Hepatocyte (in vitro differentiated cells): ENCODE measurements at places on chromosomes 16 and 17.

GRCh38 chr17:82564241-82564640, 44.7 kb downstream of the FOXK2 start:
- H3K4me3 ChIP-seq = no peak overlapping the region
- DNase-seq = no peak
- peaks cover 34% of the 10 kb centered on the region for H3K4me1 ChIP-seq
- H3K27me3 ChIP-seq = no peaks in the 10 kb centered on the region
- no peaks in the 10 kb centered on the region for H3K36me3 ChIP-seq

DNA sequence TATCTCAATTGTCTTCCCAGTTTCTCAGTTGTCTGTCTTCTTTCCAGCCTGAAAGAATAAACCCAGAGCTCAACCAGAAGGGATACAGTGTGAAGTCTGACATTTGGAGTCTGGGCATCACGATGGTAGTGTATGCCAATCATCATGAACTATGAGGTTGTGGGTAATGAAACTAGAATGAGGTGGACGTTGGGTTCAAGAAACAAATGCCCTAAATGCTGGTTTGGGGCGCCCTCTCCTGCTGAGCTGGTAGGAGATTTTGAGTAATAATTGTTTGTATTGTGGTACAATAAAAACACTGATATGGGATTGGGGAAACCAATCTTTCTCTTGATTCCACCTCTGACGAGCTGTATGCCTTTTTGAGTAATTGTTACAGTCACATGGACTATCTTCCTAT, 110.4 kb downstream of the MAP2K6 start:
- H3K4me1 ChIP-seq = no peaks in the 10 kb centered on the region
- no peak for DNase-seq
- no peaks in the 10 kb centered on the region for H3K36me3 ChIP-seq
- H3K4me3 ChIP-seq = no peak overlapping the region
- no peaks in the 10 kb centered on the region for H3K27me3 ChIP-seq

DNA sequence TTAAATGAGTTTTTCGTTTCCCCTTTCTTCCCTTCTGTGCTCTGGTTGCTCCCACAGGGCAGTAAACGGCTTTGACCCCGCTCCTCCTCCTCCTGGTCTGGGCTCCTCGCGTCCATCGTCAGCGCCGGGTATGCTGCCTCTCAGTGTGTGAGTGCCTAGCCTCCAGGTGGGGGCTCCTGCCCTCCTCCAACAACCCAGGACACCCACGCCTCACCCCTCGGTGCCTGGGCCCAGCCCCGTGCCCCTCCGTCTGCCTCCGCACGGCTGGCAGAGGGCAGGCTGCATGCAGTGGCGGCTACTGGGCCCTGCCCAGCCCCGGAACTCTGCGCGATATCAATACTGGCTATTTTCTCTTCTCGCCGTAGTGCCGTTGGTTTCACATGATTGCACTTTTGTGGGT, 31.2 kb downstream of the NDEL1 start:
- H3K27me3 ChIP-seq = no peaks in the 10 kb centered on the region
- no peak overlapping the region for H3K27ac ChIP-seq
- peaks cover 15% of the 10 kb centered on the region for H3K4me1 ChIP-seq
- H3K36me3 ChIP-seq = no peaks in the 10 kb centered on the region
- no peak for DNase-seq
- H3K4me3 ChIP-seq = no peak overlapping the region

- no peaks in the 10 kb centered on the region for H3K27me3 ChIP-seq
- no peaks in the 10 kb centered on the region for H3K4me1 ChIP-seq
- H3K4me3 ChIP-seq = no peak overlapping the region
These were observed 310.5 kb upstream of the GOT2 start for GRCh38 chr16:59044616-59045015.

DNA sequence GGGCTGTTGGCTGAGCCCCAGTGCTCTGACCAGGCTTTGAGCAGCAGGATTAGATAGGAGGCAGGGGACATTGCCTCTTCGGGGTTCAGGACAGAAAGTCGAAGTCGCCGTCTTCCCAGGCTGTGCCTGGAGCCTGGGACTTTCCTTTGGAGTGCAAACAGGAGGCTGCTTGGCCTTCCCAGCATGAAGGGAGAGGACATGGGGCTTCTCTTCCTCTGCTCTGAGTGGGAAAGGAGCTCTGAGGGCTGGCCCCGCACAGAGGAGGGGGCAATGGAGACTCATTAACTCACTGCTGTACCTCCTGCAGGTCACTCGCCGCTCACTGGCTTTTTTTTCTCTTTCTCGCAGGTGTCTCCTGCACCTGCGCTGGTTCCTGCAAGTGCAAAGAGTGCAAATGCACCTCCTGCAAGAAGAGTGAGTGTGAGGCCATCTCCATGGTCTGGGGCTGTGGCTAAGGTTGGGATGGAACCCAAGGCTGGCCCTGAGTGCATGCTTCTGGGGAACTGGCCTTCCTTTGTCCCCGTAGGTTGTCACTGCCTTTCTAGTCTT, 642 bp downstream of the MT1F start:
- no peak overlapping the region for H3K27ac ChIP-seq
- peaks cover 58% of the 10 kb centered on the region for H3K27me3 ChIP-seq
- no peak for DNase-seq
- H3K36me3 ChIP-seq = no peaks in the 10 kb centered on the region
- no peaks in the 10 kb centered on the region for H3K4me1 ChIP-seq

DNA sequence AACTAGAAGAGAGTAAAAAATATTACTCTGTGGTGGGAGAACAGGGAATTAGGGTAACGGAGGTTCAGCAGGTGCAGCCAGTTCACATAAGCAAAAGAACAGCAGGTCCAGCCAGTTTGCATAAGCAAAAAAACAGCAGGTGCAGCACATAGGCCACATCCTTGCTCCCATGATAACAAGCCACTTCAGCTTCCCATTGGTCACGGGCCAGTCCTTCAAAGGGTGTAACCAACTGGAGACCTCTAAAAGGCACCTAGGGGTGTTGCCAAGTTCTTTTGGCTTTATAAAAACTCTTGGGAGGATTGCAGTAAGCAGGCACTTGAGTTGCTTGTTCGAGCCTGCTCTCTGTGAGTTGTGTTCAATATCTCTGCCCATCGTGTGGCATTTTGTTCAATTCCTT, 488.1 kb downstream of the XYLT1 start:
- no peaks in the 10 kb centered on the region for H3K4me1 ChIP-seq
- no peaks in the 10 kb centered on the region for H3K36me3 ChIP-seq
- no peak overlapping the region for H3K4me3 ChIP-seq
- H3K27ac ChIP-seq = no peak overlapping the region

- H3K4me1 ChIP-seq = peaks cover 35% of the 10 kb centered on the region
- no peak for DNase-seq
- H3K4me3 ChIP-seq = no peak overlapping the region
- H3K27me3 ChIP-seq = no peaks in the 10 kb centered on the region
- H3K27ac ChIP-seq = no peak overlapping the region
- no peaks in the 10 kb centered on the region for H3K36me3 ChIP-seq
These were observed 88.2 kb downstream of the XYLT1 start for GRCh38 chr16:17382514-17382913.

DNA sequence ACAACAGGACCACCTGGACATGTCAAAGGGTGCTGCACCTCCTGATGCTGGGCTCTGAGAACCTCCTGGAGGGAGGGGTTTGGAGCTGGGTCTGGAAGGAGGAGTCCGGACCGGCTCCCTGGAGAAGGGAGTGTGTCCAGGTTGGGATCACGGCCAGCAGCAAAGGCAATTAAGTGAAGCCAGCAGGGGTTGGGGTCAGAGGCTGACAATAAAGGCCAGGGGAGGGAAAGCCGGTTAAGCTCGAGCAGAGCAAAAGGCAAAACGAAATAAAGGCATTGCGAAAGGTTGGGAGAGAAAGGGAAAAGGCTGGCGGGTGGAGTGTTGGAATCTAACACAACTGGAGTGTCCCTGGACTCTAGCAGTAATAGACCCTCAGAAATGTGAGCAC, 992 bp upstream of the CACNG4 start:
- H3K4me1 ChIP-seq = peaks cover 2% of the 10 kb centered on the region
- H3K36me3 ChIP-seq = no peaks in the 10 kb centered on the region
- peaks cover 45% of the 10 kb centered on the region for H3K27me3 ChIP-seq
- no peak overlapping the region for H3K4me3 ChIP-seq
- no peak overlapping the region for H3K27ac ChIP-seq
- no peak for DNase-seq

DNA sequence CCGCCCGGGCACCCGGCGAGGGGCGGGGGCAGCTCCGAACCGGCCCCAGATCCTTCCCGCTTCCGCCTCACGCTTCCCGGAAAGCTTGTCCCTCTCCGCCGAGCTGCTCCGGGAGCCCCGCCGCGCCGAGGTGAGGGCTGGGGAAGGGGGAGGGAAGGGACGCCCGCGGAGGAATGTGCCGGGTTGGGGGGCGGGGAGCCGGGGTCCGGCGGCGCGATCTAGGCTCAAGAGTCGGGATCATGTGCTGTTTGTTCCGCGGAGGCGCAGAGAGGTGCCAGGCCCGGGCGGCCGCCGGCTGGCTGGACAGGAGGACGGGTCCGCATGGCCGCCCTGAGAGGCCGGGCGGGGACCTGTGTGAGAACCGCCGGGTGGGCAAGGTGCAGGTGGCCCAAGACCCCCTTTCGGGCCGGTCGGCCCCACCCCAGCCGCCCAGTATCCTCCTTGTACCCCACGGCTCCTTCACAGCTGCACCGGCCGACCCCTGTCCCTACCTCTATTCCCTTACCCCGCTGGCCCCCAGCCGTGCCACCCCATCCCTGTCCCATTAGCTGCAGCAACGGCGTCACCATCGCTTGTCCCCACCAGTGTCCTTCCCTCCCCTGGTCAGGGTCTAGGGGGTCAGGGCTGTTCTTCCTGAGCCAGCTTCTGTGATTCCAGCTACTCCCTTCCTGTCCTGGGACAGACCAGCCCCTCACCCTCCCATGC, 429 bp downstream of the KIF1C start:
- no peak for DNase-seq
- peak overlapping the region; percentile 87 for H3K27ac ChIP-seq
- H3K36me3 ChIP-seq = no peaks in the 10 kb centered on the region
- H3K4me1 ChIP-seq = peaks cover 18% of the 10 kb centered on the region
- H3K27me3 ChIP-seq = no peaks in the 10 kb centered on the region
- peak overlapping the region; percentile 98 for H3K4me3 ChIP-seq

DNA sequence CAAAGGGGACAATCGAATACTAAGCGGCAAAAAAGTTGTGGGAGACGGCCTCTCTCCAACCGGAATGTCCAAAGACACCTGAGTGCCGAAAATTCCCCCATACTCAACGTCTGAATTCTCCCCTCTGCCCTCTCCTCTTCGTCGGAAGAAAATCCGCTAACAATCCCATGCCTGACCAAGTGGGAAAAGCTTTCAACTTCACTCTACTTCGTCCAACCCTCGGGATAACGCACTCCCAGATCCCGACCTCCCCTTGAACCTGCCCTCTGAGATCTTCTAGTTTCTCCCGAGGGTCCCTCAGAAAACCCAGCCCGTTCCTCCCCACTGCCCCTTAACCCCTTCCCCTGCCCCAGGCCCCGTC, 961 bp downstream of the AMFR start:
- no peak for DNase-seq
- peaks cover 18% of the 10 kb centered on the region for H3K4me1 ChIP-seq
- no peaks in the 10 kb centered on the region for H3K27me3 ChIP-seq
- H3K4me3 ChIP-seq = peak overlapping the region; percentile 97

- H3K36me3 ChIP-seq = no peaks in the 10 kb centered on the region
- no peak overlapping the region for H3K4me3 ChIP-seq
- H3K27ac ChIP-seq = no peak overlapping the region
- H3K4me1 ChIP-seq = peaks cover 17% of the 10 kb centered on the region
- H3K27me3 ChIP-seq = no peaks in the 10 kb centered on the region
These were observed 3.3 kb downstream of the CD2BP2 start for GRCh38 chr16:30351586-30352419.

- peaks cover 3% of the 10 kb centered on the region for H3K27me3 ChIP-seq
- no peak overlapping the region for H3K27ac ChIP-seq
- DNase-seq = no peak
- no peaks in the 10 kb centered on the region for H3K4me1 ChIP-seq
- no peak overlapping the region for H3K4me3 ChIP-seq
- H3K36me3 ChIP-seq = no peaks in the 10 kb centered on the region
These were observed 82.5 kb downstream of the PCTP start for GRCh38 chr17:55833306-55833705.

DNA sequence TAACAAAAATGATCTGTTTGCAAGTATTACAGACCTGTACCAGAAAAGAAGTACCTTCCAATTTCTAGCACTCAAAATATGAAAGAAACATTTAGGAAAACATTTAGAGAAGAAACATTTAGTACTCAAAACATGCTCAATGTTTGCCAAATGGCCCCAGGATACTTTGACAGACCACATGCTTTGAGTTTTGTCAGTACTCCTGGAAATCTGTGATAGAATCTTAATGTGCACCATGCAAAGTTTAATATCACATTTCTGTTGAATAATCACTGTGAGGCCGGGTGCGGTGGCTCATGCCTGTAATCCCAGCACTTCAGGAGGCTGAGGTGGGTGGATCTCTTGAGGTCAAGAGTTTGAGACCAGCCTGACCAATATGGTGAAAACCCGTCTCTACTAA, 8.5 kb upstream of the ZC3H7A start:
- no peaks in the 10 kb centered on the region for H3K36me3 ChIP-seq
- H3K4me3 ChIP-seq = no peak overlapping the region
- H3K4me1 ChIP-seq = no peaks in the 10 kb centered on the region
- H3K27me3 ChIP-seq = no peaks in the 10 kb centered on the region

GRCh38 chr17:43367737-43368242, 31.0 kb upstream of the ARL4D start:
- H3K4me1 ChIP-seq = peaks cover 22% of the 10 kb centered on the region
- peak; percentile 82 for DNase-seq
- no peaks in the 10 kb centered on the region for H3K27me3 ChIP-seq
- no peak overlapping the region for H3K4me3 ChIP-seq
- H3K36me3 ChIP-seq = no peaks in the 10 kb centered on the region

GRCh38 chr17:19996086-19996485, 13.1 kb upstream of the SPECC1 start:
- no peak overlapping the region for H3K4me3 ChIP-seq
- H3K27me3 ChIP-seq = no peaks in the 10 kb centered on the region
- no peak for DNase-seq

GRCh38 chr16:47970291-47970931, 185.4 kb downstream of the ABCC12 start:
- H3K27ac ChIP-seq = no peak overlapping the region
- H3K27me3 ChIP-seq = no peaks in the 10 kb centered on the region
- H3K36me3 ChIP-seq = no peaks in the 10 kb centered on the region
- H3K4me1 ChIP-seq = no peaks in the 10 kb centered on the region
- H3K4me3 ChIP-seq = no peak overlapping the region
- DNase-seq = peak; percentile 83

DNA sequence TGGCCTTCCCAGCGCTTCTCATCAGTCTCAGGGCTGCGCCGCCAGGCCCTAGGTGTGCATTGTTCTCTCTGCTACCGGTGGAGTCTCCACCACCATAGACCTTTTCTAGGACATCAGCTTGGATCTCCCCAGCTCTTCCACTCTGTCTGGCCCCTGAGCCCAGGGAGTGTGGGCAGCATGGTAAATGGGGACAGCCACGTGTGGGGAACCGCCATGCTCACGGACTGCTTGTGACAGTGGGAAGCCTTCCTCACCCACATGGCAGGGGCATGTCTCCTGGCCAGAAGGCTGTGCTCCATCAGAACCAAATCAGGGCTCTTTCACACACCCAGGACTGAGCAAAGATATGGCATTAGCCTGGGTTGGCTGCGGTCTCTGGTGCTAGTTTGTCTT, 51.3 kb downstream of the TNFRSF13B start:
- H3K27ac ChIP-seq = no peak overlapping the region
- no peak for DNase-seq
- H3K4me1 ChIP-seq = no peaks in the 10 kb centered on the region
- H3K27me3 ChIP-seq = no peaks in the 10 kb centered on the region
